ENCODE measurements at places on chromosomes 3 and 15. TPM values are rescaled to one million over a fixed set of nuclear protein-coding genes. Genes with fewer than 3 reads are reported as not detected.

- no peaks in the 10 kb centered on the region for H3K27me3 ChIP-seq
- peaks cover 3% of the 10 kb centered on the region for H3K36me3 ChIP-seq
- no peak overlapping the region for H3K4me3 ChIP-seq
- no peak overlapping the region for H3K27ac ChIP-seq
Measured at GRCh38 chr15:49225572-49226281, 55.7 kb downstream of the GALK2 start.

The RTP4 gene
- not detected for total RNA-seq

The SAMMSON gene
- not detected for total RNA-seq

GRCh38 chr3:195893044-195893395, 15.3 kb downstream of the TNK2 start:
- no peaks in the 10 kb centered on the region for H3K36me3 ChIP-seq
- no peak overlapping the region for H3K4me3 ChIP-seq
- no peak overlapping the region for H3K27ac ChIP-seq
- H3K4me1 ChIP-seq, result no peaks in the 10 kb centered on the region

- peaks cover 2% of the 10 kb centered on the region for H3K36me3 ChIP-seq
- no peak overlapping the region for H3K27ac ChIP-seq
- H3K27me3 ChIP-seq, result no peaks in the 10 kb centered on the region
- no peak for DNase-seq
- H3K4me1 ChIP-seq, result no peaks in the 10 kb centered on the region
Measured at GRCh38 chr3:61819861-61820260, 258.5 kb downstream of the PTPRG start.

DNA sequence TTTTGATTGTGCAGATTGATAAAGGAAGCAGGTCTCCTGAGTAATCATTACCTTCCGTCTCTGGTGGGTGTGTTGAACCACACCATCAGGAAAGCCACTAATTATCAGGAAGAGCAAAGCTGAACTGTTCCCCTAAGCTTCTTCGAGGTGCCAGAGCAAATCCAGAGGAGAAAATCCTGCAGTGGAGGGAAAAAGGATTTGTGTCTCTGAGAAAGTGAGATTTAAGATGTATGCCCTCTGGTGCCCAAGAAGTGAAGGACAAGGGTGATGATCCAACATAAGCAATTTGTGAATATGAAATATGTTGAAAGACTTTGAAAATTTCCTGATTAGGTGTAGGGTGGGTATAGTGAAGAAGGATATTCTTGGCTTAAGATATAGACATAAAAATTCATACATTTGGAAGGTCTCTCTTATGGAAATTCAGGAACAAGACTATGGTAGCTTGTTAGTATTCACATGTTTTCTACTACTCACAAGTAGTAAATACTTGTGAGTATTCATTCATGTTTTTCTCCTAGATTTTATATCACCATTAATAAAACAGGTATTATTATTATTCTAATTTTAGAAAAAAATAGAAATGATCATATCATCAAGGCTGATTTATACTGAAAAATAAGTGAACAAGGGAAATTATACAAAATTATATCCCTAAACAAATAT, 34.8 kb downstream of the COMMD2 start:
- H3K27ac ChIP-seq, result no peak overlapping the region
- DNase-seq, result peak; percentile 42
- H3K36me3 ChIP-seq, result peaks cover 17% of the 10 kb centered on the region
- no peaks in the 10 kb centered on the region for H3K4me1 ChIP-seq

DNA sequence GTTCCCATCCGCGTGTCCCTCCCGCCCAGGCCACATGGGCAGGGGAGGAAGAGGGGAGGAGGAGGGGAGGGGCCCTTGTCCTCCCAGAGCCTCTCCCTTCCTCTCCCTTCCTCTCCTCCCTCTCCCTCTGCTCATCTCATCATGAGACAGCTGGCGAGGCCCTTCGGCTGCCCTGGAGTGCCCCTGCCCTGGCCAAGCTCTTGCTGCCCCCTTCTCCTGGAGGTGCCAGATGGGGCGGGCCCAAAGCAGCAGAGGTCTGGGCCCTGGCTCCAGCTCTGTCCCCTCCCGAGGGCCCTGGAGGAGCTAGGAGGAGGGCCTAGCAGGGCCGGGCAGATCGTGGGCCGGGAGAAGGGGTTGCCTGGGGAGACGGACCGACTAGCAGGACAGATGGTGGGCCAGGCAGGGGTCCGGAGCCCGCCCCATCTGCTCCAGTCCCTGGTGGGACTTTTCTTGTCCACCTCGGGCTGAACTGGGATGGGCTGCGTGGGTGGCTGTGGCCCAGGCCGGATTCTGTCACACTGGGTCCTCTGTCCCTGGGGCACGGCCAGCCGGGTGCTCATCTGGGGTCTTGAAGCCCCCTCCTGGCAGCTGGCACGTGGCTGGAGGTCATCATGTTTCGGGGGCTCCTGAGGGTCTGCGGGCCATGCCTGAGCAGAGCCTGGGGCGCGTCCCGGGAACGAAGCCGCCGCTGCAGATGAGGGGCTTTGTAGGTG, 183.4 kb downstream of the GOLGA6L6 start:
- no peak overlapping the region for H3K4me3 ChIP-seq
- peak; percentile 26 for DNase-seq
- no peak overlapping the region for H3K27ac ChIP-seq
- peaks cover 27% of the 10 kb centered on the region for H3K36me3 ChIP-seq

The MKRN3 gene
- total RNA-seq, result not detected

DNA sequence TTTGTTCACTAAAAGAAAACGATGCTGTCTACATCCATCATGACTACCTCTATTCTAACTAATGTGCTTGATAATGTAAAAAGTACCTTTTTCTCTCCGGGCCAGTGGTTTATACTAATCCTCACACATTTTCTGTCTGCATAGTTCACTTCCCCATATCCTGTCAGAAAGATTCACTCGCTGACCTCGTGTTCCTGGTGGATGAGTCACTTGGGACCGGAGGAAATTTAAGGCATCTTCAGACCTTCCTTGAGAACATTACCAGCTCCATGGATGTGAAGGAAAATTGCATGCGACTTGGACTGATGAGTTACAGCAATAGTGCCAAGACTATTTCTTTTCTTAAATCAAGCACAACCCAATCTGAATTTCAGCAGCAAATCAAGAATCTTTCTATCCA, 33.8 kb downstream of the COL6A5 start:
- no peaks in the 10 kb centered on the region for H3K36me3 ChIP-seq
- H3K27me3 ChIP-seq, result no peaks in the 10 kb centered on the region
- no peak overlapping the region for H3K27ac ChIP-seq
- no peak for DNase-seq
- no peak overlapping the region for H3K4me3 ChIP-seq

DNA sequence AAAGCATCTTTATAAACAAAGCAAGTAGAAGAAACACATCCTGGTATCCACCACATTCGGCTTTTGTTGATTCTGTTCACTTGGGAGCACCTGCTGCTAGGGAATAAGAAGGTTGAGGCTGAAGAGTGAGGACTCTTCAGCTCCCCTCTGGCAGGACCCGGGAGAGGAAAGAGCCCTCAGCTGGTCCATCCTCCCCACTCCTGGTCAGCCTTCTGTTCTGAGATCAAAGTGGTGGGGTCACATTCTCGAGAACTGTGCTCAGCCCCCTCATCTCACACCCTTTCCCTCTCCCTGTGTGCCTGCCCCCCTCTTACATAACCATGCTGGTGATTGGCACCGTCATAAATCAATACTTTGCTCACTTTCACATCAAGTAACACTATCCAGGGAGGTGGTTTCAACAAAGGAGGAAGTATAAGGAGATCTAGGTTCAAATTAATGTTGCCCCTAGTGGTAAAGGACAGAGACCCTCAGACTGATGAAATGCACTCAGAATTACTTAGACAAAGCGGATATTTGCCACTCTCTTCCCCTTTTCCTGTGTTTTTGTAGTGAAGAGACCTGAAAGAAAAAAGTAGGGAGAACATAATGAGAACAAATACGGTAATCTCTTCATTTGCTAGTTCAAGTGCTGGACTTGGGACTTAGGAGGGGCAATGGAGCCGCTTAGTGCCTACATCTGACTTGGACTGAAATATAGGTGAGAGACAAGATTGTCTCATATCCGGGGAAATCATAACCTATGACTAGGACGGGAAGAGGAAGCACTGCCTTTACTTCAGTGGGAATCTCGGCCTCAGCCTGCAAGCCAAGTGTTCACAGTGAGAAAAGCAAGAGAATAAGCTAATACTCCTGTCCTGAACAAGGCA, at the start of gene NR1I2:
TSS of gene NR1I2 (plus strand) at position 772 of the 869 bp plus-strand sequence.
- no peaks in the 10 kb centered on the region for H3K27me3 ChIP-seq
- DNase-seq, result no peak
- H3K4me1 ChIP-seq, result no peaks in the 10 kb centered on the region
- H3K4me3 ChIP-seq, result no peak within 1 kb of the TSS
- no peak within 1 kb of the TSS for H3K27ac ChIP-seq

- H3K27me3 ChIP-seq, result no peaks in the 10 kb centered on the region
- H3K4me1 ChIP-seq, result no peaks in the 10 kb centered on the region
- H3K36me3 ChIP-seq, result peaks cover 12% of the 10 kb centered on the region
- H3K27ac ChIP-seq, result no peak overlapping the region
- H3K4me3 ChIP-seq, result no peak overlapping the region
Measured at GRCh38 chr15:77034695-77035489, 36.0 kb downstream of the TSPAN3 start.

- no peaks in the 10 kb centered on the region for H3K27me3 ChIP-seq
- no peak overlapping the region for H3K4me3 ChIP-seq
- H3K4me1 ChIP-seq, result no peaks in the 10 kb centered on the region
- H3K36me3 ChIP-seq, result peaks cover 43% of the 10 kb centered on the region
- no peak overlapping the region for H3K27ac ChIP-seq
Measured at GRCh38 chr15:64740311-64741170, 34.8 kb downstream of the RBPMS2 start.

The FANCI gene
- 102 TPM for total RNA-seq

The LMCD1 gene
- total RNA-seq, result 22.1 TPM

The EDEM1 gene
- 11.7 TPM for total RNA-seq

GRCh38 chr3:142026333-142026732, 123.0 kb downstream of the TFDP2 start:
- no peaks in the 10 kb centered on the region for H3K4me1 ChIP-seq
- peaks cover 13% of the 10 kb centered on the region for H3K36me3 ChIP-seq
- no peak overlapping the region for H3K27ac ChIP-seq
- DNase-seq, result no peak
- H3K27me3 ChIP-seq, result no peaks in the 10 kb centered on the region

The DISP2 gene
- 0.59 TPM for total RNA-seq

GRCh38 chr3:152325136-152325535, 56.4 kb downstream of the MBNL1 start:
- no peak overlapping the region for H3K27ac ChIP-seq
- H3K4me3 ChIP-seq, result no peak overlapping the region
- no peak for DNase-seq
- peaks cover 9% of the 10 kb centered on the region for H3K36me3 ChIP-seq

The KPNA1 gene
- 71.8 TPM for total RNA-seq

DNA sequence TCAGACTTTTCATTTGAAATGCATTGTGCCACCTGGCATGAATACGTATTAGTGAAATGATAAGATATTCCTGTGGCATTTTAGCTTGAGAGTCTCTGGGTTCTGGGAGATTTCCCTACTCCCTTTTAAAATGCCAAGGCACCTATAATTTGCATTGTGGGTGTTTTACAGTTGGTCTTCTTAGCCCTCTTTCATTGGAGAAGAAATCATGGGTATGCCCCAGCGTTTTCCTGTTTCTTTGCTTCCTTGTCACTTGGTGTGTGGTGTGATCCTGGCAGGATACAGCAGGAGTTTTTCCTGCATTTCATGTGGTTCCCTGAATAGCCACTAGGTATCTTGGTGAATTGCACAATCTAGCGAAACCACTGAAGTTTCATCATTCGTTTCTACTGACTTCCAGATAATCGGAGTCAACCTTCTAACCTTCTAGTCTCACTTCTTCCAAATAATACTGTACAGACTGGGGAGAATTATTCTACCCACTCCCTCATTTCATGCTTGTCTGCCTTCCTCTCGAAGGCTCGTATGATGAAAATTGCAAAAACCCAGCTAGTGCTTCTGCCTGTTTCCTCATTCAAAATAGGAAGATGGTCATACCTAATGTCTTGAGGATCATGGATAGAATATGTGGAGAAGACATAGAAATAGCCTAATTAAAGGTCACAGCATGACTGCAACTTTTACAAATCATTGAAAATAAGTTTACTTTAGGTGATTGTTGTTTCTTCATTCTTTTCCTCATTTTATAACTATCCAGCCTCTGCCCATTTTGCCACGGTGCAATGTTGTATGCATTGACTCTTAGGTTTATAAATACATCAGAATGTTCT, 2.6 kb downstream of the BHLHE40 start:
- H3K4me3 ChIP-seq, result peak overlapping the region; percentile 61
- H3K27me3 ChIP-seq, result no peaks in the 10 kb centered on the region
- DNase-seq, result no peak
- H3K27ac ChIP-seq, result no peak overlapping the region

GRCh38 chr3:25910105-25910504, 120.2 kb downstream of the OXSM start:
- no peaks in the 10 kb centered on the region for H3K4me1 ChIP-seq
- H3K27ac ChIP-seq, result no peak overlapping the region
- no peak for DNase-seq
- H3K27me3 ChIP-seq, result no peaks in the 10 kb centered on the region
- no peaks in the 10 kb centered on the region for H3K36me3 ChIP-seq

The GOLGA8G gene
- total RNA-seq, result not detected

GRCh38 chr3:171190668-171191067, 164.1 kb upstream of the SLC2A2 start:
- no peaks in the 10 kb centered on the region for H3K36me3 ChIP-seq

GRCh38 chr3:113532698-113533533, 561 bp downstream of the SIDT1 start:
- H3K36me3 ChIP-seq, result no peaks in the 10 kb centered on the region
- DNase-seq, result peak; percentile 44
- peak overlapping the region; percentile 91 for H3K4me3 ChIP-seq
- no peaks in the 10 kb centered on the region for H3K4me1 ChIP-seq

DNA sequence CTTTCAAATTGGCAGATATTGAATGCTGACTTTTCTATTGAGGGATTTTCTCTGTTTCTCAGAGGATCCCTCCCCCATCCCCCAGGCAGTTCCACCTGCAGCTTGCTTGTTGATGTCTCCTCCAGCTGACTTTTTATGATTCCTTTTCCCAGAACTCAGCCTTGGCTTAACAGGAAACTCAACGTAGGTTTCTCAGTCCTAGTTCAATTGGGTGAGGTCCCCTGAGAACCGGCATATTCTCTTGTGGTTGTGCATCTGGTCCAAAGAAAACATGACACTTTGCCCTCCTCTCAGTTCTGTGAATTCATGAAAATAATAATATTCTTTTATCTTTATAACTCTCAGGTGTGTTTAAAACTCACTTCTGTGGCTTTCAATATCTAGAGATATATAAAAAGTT, 1222.1 kb downstream of the OTOL1 start:
- H3K27ac ChIP-seq, result peak overlapping the region; percentile 73
- H3K36me3 ChIP-seq, result no peaks in the 10 kb centered on the region
- H3K27me3 ChIP-seq, result no peaks in the 10 kb centered on the region
- H3K4me3 ChIP-seq, result no peak overlapping the region
- DNase-seq, result no peak

The MYO1E gene
- total RNA-seq, result 235 TPM

- no peak overlapping the region for H3K4me3 ChIP-seq
- no peaks in the 10 kb centered on the region for H3K4me1 ChIP-seq
- peaks cover 36% of the 10 kb centered on the region for H3K36me3 ChIP-seq
- H3K27ac ChIP-seq, result no peak overlapping the region
Measured at GRCh38 chr3:47404955-47405790, 24.4 kb downstream of the PTPN23 start.

The OR5K2 gene
- not detected for total RNA-seq

- peaks cover 5% of the 10 kb centered on the region for H3K36me3 ChIP-seq
- H3K27me3 ChIP-seq, result no peaks in the 10 kb centered on the region
- DNase-seq, result no peak
- H3K4me3 ChIP-seq, result no peak overlapping the region
Measured at GRCh38 chr3:123663977-123664376, 79.1 kb upstream of the HACD2 start.
